Activated CD8-positive, alpha-beta memory T cell treated with anti-CD3 and anti-CD28 coated beads, Interleukin-2, amount 10 ng/mL, durations not matched to agents 7 days and 5 days (primary cell): ENCODE measurements at places on chromosomes 5 and 9.

GRCh38 chr9:88930716-88931115 is 60.6 kb upstream of the S1PR3 start:
- DNase-seq, result no peak

GRCh38 chr5:79330071-79330470 is 94.1 kb downstream of the JMY start:
- DNase-seq, result no peak

DNA sequence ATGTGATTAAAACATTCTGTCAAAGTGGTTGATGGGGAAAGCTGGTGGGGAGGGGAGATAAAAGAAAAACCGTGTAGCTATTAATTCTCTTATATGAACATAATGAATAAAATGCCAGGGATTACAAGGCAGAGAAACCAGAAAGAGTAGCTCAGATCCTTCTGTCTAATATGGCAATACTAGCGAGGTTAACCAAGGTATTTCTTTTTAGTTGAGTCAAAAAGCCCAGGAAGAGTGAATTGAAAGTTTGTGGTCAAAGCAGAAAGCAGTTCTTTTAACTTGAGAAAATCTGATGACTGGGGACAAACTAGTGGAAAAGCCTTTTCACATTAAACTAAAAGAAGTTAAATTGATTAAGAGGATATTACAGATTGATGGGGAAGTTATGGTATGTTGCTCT is 76.0 kb downstream of the ERBIN start:
- no peak for DNase-seq

- no peak for DNase-seq
These were observed 63.9 kb downstream of the KLHL3 start for GRCh38 chr5:137672001-137672400.

- no peak for DNase-seq
These were observed 8.3 kb upstream of the SPATA31C1 start for GRCh38 chr9:87909310-87910041.

DNA sequence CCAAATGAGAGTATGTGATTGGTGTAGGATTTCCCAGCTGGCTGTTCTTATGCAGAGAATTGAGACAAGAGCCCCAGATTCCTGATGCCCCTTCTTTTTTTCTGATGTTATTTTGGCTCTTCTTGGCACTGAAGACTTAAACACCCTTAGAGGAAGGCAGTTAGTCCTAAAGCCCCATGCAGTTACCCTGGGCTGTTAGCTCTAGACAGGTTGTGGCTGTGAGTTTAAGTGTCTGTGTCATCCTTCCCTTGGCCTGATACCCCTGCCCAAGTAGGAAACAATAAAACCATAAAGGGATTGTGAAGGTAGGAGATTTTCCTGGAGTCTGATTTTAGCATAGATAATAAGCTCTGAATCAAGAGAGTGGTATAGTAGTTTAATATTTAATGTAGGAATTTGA is 13.2 kb downstream of the TNPO1 start:
- DNase-seq, result no peak

DNA sequence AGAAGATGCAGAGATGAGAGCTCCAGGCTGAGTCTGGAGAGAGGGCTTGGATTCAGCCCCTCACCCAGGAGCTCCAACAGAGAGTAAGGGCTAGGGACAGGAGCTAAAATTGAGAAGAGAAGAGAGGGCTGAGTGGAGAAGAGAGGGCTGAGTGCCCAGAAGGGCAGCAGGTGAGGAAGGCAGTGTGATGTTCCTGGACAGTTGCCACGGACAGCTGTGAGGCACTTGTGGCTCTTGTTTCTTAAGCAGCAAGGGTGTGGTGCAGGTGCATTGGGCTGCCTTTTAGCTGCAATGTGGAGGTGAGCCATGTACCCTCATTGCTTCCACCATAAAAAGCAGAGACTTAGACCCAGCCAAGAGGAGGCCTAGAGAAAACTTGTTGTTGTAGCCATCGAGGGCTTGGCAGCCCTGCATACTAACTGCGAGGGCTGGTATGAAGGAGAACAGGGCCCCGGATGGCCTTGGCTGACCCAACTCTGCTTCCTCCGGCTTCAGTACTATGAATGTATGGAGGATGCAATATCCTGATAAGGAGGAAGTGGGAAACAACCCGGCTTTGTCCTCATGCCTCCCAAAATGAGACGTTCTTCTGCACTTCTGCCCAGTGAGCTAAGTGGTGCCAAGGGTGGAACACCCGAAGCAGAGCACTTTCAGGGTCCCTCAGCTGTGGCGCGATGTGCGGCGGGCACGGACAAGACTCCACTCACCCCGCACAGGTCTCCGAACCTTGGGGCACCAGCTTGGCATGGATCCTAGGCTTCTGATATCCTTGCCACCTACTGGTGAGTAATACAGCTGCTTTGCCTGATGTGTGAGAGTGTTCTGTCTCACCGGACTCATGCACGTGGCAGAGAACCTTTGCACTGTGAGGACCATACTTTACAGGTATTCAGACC is 65.2 kb downstream of the LRRC70 start:
- no peak for DNase-seq

- no peak for DNase-seq
These were observed 177.2 kb upstream of the MAP3K1 start for GRCh38 chr5:56638061-56638621.

- DNase-seq, result no peak
These were observed 3.1 kb downstream of the RANBP3L start for GRCh38 chr5:36298552-36298951.

DNA sequence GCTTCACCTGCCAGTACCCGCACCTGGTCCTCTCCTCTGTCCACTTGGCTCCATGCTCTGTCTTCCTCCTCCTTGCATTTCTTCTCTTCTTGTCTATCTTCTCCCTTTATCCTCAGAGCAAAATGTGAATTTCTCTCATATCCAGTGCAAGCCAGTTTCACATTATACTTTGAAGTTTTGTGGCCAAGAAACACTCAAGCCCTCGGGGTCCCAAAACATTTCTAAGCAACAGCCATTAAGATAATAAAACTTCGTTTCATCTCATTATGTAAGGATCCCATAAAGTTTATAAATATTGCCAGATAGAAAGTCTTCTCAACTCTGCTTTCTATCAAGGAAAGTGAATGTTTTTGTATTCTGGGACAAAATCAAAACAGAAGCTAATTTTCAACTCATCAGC is 178.8 kb downstream of the SNX18 start:
- no peak for DNase-seq

- DNase-seq, result no peak
These were observed 6.1 kb upstream of the CFAP157 start for GRCh38 chr9:127700594-127701255.

DNA sequence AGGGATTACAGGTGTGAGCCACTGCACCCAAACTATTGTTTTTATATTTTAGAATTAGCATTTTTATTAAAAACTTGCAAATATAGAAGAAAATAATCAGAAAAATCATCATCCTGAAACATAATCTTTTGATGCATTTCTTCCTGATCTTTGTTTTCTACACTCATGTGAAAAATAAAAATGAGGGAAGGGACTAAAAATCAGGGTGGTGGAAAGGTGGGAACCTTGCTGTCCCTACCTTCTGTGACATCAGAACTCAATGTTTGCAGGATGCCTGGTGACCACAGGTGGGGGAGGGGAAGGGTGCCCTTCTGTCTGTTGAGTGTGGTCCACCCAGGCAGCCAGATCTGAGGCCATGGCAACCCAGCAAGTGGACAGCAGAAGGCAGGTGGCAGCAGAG is at the start of gene SMIM23:
Gene SMIM23, plus strand, starts transcription at position 301 of the 400 bp plus-strand sequence. Its CDS starts 55 bp downstream, at position 356.
- DNase-seq, result no peak

- DNase-seq, result no peak
These were observed 178.8 kb upstream of the KIF2A start for GRCh38 chr5:62127098-62127736.

- no peak for DNase-seq
These were observed 15.2 kb downstream of the TMEM171 start for GRCh38 chr5:73135429-73136054.

- no peak for DNase-seq
These were observed 58.4 kb downstream of the DAPK1 start for GRCh38 chr9:87556039-87556438.

GRCh38 chr5:143055596-143056338 is 285.6 kb downstream of the ARHGAP26 start:
- DNase-seq, result no peak

- DNase-seq, result no peak
These were observed 35.4 kb downstream of the CXXC5 start for GRCh38 chr5:139683295-139684271.

DNA sequence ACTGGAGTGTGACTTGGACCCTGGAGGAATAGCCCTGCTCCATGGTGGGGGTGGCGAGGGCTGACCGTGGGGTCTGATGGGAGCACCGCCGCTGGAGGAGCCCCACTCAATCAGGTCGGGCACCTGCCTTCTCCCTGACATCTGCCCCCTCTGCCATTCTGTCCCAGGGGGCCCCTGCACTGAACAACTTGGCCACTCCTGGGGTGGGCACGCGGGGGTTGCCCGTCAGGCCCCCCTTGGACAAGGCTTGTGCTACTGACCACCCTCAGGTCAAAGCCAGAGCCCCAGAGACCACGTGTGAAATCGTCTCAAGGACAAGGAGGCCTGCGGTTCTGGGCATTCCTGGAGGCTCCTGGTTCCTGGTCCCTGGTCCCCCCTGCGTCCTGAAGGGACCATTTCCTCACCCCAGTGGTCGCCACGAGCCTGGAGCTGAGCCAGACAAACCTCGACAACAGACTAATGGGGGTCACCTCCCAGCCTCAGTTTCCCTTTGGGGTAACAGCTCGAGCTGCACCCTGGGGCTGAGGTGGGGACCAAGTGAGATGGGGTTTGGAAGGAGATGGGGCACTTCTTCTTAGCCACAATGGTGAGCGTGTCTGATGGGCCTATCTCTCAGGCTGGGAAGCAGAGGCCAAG is 73.4 kb upstream of the RNU6ATAC start:
- DNase-seq, result no peak

- DNase-seq, result no peak
These were observed 338.1 kb downstream of the PRELID2 start for GRCh38 chr5:145497052-145497451.

DNA sequence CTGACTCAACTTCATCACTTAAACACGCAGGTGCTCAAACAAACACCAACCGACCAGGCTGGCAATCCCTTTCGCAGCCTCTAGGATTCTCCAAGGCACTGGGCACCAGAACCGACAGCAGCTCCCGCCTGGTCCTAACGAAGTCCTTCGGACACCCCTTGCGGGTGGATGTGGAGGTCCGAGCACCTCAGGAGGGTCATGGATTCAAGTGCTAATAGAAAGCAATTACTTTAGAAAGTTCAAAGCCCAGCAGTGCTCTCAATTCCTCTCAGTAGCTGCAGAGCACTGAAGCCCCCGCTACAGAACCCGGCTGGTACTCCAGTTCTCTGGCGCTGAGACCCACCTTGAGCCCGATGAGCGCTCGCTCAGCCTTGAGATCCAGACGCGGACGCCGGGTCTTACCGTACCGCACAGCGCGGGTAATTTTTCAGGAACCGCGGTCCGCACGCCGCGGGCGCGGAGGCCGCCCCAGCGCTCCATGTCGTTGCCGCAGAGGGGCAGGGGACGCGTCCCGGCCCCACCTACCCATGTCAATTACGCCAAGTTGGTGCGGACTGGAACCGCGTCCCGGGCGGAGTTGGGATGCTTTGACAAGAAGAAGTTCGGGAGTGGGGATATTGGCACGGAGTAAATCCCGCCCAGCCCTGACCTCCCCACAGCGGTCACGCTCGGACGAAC is 638 bp downstream of the MARCHF3 start:
- DNase-seq, result peak; percentile 63

- DNase-seq, result no peak
These were observed 12.5 kb upstream of the SLC35D2 start for GRCh38 chr9:96395964-96396363.

- DNase-seq, result no peak
These were observed 8.4 kb downstream of the SPEF2 start for GRCh38 chr5:35626108-35626507.

DNA sequence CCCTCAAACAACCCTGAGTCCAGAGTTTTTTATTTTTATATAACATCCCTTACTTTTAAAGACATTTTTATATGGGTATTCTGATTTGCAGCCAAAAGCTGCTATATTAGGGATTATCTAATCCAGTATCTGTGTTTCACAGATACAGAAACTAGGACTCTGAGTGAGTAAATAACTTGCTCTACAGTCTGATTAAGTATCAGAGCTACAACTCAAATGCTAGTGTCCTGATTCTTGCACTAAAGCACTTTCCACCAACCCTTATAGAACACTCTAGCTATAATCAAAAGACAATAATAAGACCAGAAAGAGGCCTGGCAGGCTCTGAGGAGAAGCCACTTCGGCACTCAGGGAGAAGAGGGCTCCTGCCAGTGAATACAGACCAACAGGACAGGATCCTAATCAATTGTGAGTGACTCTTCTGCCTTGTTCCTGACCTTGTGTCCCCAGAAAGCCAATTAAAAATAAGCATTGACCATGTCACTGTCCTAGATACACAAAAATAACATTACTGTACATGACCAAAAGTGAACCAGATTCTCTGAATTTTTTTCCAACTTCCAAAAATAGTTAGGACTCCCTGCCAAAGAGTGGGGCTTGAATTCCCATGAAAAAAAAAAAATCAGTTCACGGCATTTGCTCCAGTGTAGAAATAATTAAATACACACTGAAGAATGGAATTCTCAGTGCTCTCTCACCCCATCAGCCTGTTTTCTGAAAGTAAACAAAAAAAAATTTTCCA is 63.6 kb upstream of the MAP3K1 start:
- no peak for DNase-seq

DNA sequence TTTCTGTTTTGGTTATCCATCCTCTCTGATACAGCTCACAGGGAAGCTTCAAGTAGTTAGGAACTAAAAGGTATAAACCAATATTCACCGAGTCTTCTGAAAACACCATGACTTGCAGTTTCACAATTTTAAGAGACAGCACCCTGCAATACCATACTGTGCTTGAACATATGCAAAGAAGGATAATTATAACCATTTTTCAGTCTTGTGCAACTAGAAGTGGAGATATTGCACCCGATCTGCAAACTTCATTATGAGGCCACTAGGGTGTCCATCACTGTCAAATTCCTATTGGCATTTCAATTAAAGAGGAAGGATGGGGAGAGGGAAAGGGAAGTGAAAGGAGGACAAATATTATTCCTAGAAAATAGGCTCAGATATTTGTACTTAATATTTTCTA is 32.4 kb upstream of the CEP120 start:
- no peak for DNase-seq

DNA sequence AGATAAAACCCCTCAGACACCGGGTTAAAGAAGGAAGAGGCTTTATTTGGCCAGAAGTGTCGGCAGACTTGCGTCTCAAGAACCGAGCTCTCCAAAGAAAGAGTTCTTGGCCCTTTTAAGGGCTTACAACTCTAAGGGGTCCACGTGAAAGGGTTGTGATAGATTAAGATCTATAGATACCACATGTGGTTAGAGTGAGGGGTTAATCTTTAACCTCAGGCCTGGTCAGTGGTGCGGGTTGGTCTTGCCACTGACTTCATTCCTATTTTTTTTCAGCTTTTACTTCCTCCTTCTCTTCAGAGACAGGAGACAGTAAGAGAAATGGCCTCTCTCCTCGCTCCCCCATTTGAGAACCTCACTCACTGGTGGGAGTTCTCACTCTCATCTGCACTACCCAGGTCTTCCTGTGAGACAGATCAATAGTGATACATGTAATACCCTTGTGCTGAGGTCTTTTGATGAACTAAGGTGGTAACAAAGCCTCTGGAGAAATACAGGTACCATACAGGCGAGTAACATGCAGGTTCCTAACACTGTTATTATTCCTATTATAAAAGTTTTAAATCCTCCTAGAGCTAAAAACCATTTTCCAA is 52.4 kb upstream of the COX7C start:
- DNase-seq, result no peak
